ENCODE measurements at places on chromosomes 5 and 9. TPM values are rescaled to one million over a fixed set of nuclear protein-coding genes. Genes with fewer than 3 reads are reported as not detected.

The DDX46 gene
- total RNA-seq, result 27.5 TPM

- no peak for DNase-seq
These were observed 18.1 kb downstream of the RAI14 start for GRCh38 chr5:34674187-34674586.

DNA sequence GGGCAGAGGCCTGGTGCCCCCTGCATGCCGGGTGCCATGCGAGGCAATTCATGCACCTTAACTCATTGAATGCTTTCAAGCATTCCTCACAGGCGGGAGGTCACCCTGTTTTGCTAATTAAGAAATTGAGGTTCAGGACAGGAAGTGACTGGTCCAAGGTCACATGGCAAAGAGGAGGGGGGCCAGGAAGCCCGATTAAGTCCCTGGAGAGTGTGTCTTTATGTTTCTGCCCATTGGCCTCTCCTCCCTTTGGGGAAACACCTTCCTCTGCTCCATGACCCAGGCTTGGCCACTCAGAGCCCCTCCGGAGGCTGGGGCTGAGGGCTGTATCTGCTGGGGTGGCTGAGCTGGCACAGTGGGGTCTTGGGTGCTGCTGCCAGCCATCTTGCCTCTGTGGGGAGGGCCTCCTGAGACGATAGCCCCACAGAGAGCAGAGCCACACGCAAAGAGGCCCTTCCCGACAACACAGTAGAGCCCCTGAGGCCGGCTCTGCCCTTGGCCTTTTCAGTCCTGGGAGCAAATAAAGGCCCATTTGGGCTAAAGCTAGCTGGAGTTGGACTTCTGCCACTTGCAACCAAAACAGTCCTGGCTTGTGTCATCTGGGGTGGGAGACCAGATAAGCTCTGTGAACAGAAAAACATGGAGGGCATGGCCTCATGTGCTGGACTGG lies 90.8 kb upstream of the NEURL1B start:
- DNase-seq, result no peak

DNA sequence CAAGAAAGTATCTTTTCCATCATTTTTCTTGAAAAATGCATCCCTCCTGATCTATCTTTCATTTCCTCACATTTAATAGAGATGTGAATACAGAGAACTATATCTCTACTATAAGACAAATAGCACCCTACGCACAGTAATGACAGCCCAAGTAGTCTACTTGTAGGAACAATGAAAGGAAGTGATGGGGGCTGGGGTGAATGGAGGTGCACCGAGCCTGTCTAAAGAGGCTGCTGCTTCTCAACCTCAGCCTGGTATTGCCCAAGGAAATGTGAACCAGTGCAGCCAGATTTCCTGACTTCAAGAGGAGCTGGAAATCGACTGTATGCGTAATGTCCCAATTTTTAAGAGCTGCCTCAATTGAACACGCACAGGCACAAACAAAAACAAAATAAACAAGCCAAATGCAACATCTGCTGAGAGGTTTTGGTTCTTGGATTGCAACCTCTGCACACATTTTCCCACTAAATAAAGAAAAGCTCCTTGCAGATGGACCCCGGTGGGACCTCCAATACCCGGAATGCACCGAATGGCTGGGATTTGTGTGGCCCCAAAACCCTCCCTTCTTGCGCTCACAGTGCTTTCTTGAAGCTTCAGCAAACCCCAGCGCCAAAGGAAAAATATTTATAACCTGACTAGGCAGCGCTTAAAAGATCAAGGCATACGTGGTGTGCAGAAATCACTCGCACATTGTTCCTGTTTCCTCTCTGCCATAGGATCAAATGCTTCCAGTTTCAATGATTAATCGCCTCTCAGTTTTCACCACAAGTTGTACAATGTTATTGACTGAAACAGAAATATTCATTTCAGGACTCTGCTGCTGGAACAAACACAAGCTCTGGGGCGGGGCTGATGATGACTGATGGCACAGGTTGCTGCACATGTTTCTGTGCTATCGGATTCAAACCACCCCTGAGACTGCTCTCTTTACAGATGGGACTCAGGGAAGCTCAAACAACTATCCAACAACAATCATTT lies 68.3 kb downstream of the KCNIP1 start:
- no peak for DNase-seq

GRCh38 chr9:131228988-131229387 lies 47.3 kb downstream of the FAM78A start:
- no peak for DNase-seq

GRCh38 chr5:139710319-139711066 lies 62.3 kb downstream of the CXXC5 start:
- peak; percentile 81 for DNase-seq

DNA sequence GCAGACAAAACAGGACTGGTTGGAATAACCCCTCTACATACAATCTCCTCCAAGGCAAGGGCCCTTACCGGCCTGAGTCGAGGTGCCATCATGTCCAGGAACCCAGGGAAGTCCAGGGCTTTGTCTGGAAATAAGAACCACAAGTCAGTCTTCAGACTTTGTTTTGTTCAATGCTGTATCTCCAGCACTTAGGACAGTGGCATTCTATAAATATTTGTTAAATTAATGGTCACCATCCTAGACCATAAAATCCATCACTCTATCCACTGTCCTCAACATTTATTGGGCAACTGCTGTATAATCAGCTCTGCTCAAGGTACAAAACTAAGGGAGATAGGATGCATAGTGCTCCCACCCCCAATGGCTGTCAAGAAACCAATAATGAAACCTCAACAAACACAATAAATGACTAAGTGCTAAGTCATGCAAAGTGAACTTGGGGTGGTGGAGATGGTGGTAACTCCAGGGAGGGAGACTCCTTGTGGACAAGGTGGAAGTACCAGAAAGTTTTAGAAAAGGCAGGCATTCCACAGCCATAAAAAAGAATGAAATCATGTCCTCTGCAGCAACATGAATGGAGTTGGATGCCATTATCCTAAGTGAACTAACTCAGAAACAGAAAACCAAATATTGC lies 5.0 kb downstream of the RELL2 start:
- no peak for DNase-seq

The C5orf58 gene
- 0.49 TPM for total RNA-seq

- DNase-seq, result no peak
These were observed 162.6 kb downstream of the CPLANE1 start for GRCh38 chr5:37086466-37087173.

DNA sequence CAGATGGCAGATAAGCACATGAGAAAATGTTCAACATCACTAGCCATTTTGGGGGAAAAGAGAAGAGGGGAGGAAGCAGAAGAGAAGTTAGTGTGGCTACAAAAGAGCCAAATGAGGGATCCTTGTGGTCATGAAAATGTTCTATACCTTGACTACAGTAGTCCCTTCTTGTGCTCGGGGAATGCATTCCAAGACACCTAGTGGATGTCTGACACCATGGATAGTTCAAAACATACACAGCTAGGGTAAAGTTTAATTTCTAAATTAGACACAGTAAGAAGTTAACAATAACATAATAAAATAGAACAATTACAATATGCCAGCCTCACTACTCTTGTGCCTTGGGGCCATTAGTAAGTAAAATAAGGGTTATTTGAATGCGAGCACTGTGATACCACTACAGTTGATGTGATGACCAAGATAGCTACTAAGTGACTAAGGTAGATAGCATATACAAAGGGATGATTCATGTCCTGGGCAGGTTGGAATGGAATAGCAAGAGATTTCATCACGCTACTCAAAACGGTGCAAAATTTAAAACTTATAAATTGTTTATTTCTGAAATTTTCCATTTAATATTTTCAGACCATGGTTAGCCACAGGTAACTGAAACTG lies 344.1 kb downstream of the NR2F1-AS1 start:
- no peak for DNase-seq
